ENCODE measurements at places on chromosomes 11 and 22. TPM values are rescaled to one million over a fixed set of nuclear protein-coding genes. Genes with fewer than 3 reads are reported as not detected.

FAM111B gene
- total RNA-seq = 0.20 TPM

KIAA0930 gene
- 20.3 TPM for total RNA-seq

LARGE2 gene
- total RNA-seq = 19.2 TPM

SYT8 gene
- total RNA-seq = 15.6 TPM

DNA sequence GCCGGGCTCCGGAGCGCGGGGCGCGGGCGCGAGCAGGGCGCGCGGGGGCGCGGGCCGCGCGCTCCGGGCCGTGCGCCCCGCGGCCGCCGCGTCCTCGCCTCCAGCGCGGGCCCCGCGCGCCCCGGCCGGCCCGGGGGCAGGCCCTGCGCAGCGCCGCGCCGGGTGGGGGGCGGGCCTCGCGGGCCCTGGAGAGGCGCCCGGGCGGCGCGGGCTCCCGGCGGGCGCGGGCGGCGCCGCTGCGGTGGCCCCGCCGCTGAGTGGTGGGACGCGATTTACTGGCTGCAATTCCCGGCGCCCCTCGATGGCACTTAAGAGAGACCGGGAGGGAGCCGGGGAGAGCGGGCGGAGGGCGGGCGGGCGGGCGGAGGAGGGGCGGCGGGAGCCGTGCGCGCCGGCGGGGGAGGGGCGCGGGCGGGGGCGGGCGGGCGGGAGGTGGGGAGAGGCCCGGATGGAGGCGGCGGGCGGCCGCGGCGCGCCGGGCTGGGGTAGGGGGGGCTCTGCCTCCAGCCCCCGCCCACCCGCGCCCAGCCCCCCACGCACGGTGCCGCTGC lies 73.2 kb upstream of the TCF20 start:
- peak overlapping the region; percentile 39 for H3K4me3 ChIP-seq
- H3K27ac ChIP-seq = no peak overlapping the region
- no peak for DNase-seq
- H3K4me1 ChIP-seq = no peaks in the 10 kb centered on the region
- no peaks in the 10 kb centered on the region for H3K36me3 ChIP-seq

DNA sequence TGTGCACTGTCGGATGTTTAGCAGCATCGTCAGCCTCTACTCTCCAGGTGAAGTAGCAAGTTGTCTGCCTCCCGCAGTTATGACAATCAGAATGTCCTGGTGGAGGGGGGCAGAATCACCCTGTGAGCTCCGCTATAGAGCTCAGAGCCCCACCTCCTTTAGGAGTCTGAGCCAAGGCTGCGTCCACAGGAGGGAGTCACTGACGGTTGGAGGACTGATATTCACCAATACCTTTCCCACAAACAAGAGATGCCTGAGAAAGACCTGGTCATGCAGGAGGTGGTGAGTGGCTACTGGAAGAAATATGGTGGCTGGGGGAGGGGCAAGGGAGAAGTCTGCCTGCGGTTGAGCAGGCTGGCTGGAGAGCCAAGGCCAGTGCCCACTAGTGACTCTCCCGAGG lies 41.7 kb upstream of the ADA2 start:
- peaks cover 27% of the 10 kb centered on the region for H3K4me1 ChIP-seq
- H3K36me3 ChIP-seq = no peaks in the 10 kb centered on the region
- H3K27ac ChIP-seq = peak overlapping the region; percentile 73
- H3K27me3 ChIP-seq = no peaks in the 10 kb centered on the region
- no peak overlapping the region for H3K4me3 ChIP-seq
- no peak for DNase-seq

GRCh38 chr22:21800552-21801303 lies 65.1 kb upstream of the YPEL1 start:
- no peaks in the 10 kb centered on the region for H3K27me3 ChIP-seq
- no peak for DNase-seq
- H3K36me3 ChIP-seq = no peaks in the 10 kb centered on the region
- no peaks in the 10 kb centered on the region for H3K4me1 ChIP-seq
- H3K27ac ChIP-seq = no peak overlapping the region

DNA sequence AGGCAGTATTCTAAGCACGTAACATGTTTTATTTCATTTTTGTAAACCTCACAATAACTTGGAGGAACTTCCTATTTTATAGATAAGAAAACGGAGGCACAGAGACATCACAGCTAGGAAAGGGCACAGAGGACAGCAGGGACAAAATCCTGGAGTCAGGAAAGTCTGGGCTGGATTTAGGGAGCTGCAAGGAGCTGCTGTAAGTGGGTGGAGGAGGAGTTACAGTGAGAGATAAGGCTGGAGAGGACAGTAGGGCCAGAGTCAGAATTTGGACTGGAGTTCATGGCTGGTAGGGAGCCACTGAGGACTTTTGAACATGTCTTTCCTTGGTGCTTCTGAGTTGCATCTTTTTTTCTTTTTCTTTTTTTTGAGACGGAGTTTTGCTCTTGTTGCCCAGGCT lies 32.2 kb upstream of the PTPRJ start:
- no peaks in the 10 kb centered on the region for H3K4me1 ChIP-seq
- no peaks in the 10 kb centered on the region for H3K36me3 ChIP-seq
- H3K27me3 ChIP-seq = no peaks in the 10 kb centered on the region
- no peak overlapping the region for H3K27ac ChIP-seq

DNA sequence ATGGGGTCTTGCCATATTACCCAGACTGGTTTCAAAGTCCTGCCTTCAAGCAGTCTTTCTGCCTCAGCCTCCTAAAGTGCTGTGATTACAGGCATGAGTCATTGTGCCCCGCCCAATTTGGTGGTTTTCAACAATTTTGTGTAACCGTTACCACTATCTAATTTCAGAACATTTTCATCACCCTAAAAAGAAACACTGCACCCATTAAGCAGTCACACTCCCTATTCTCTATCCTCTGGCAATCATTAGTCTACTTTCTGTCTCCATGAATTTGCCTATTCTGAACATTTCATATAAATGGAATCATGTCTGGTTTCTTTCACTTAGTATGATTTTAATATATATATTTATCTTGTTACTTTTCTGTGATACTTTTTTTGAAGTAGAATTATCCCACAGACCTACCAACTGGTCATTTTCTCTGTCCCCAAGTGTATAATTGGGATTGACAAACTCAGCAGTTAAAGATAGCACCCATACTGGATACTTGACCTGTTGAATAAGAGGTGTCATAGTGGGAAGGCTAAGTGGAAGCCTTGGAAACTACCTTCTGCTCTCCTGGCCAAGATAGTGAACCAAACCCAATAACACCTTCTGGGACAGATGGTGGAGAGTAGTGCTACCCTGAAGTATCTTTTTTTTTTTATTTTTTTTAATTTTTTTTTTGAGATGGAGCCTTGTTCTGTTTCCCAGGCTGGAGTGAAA lies 64.8 kb downstream of the STIM1 start:
- no peaks in the 10 kb centered on the region for H3K4me1 ChIP-seq
- no peak for DNase-seq
- no peaks in the 10 kb centered on the region for H3K27me3 ChIP-seq
- H3K36me3 ChIP-seq = no peaks in the 10 kb centered on the region

- no peaks in the 10 kb centered on the region for H3K36me3 ChIP-seq
- DNase-seq = no peak
- no peaks in the 10 kb centered on the region for H3K4me1 ChIP-seq
- H3K4me3 ChIP-seq = no peak overlapping the region
- no peak overlapping the region for H3K27ac ChIP-seq
These were observed 99.2 kb downstream of the TP53I11 start for GRCh38 chr11:44851496-44851895.

- no peak overlapping the region for H3K4me3 ChIP-seq
- no peaks in the 10 kb centered on the region for H3K27me3 ChIP-seq
- no peaks in the 10 kb centered on the region for H3K4me1 ChIP-seq
- no peaks in the 10 kb centered on the region for H3K36me3 ChIP-seq
- H3K27ac ChIP-seq = no peak overlapping the region
These were observed 5.8 kb upstream of the OR5B2 start for GRCh38 chr11:58433638-58434203.

DNA sequence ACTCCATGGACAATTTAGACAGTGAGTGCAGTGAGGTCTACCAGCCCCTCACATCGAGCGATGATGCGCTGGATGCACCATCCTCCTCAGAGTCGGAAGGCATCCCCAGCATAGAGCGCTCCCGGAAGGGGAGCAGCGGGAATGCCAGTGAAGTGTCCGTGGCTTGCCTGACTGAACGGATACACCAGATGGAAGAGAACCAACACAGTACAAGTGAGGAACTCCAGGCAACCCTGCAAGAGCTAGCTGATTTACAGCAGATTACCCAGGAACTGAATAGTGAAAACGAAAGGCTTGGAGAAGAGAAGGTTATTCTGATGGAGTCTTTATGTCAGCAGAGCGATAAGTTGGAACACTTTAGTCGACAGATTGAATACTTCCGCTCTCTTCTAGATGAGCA lies 51.4 kb downstream of the SPECC1L start:
- DNase-seq = no peak
- no peak overlapping the region for H3K27ac ChIP-seq
- peaks cover 11% of the 10 kb centered on the region for H3K4me1 ChIP-seq
- H3K4me3 ChIP-seq = no peak overlapping the region
- no peaks in the 10 kb centered on the region for H3K27me3 ChIP-seq
- H3K36me3 ChIP-seq = no peaks in the 10 kb centered on the region
